ENCODE measurements at places on chromosomes 12 and 14.

DNA sequence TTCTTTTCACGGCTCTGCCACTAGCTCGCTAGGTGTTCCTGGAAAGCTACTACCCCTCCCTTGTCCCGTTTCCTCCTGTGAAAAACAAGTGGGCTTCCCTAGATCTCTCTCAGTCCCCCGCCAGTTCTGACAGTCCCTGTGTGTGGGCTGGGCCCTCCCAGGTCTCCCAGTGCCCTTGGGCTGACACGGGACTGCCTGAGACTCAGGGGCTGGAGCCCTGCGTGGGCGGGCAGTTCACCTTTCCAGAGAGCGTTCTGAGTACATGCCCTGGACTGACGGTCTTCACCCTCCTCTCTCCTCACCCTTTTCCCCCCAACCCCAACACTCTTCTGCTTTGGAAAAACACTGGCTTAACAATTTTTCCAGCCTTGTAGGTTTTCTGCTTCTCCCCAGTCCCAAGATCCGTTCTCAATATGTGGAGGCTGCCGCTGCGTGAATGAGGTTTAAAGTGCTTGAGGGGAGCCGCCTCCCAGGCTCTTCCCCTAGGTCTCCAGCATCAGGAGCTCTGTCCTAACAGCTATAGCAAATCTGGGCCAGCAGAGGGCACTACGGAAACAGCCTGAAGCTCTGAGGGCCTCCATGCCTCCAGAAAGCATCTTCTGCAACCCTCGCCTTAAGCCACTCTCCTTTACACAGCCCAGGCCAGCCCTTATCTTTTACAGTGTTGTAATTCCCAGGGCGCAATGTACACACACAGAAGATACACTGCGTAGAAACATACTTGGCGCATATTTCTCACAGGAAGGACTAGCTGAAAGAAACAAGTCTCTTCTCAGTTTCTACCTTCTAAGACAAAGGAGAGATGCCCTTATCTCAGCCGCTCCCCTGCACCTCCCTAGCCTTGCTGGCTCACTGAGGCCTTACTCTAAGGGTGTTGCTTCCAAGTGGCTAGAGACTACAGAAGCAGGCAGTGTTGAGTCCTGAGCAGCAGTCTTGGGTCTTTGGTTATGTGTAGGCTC lies 10.4 kb upstream of the DCD start:
- no peak for DNase-seq

GRCh38 chr12:74890237-74890599 lies 319.4 kb downstream of the KCNC2 start:
- DNase-seq: no peak

- DNase-seq: peak; percentile 5
Measured at GRCh38 chr12:72264548-72265175, 7.5 kb upstream of the TRHDE start.

- no peak for DNase-seq
Measured at GRCh38 chr12:120079411-120080400, 36.8 kb downstream of the RAB35 start.

DNA sequence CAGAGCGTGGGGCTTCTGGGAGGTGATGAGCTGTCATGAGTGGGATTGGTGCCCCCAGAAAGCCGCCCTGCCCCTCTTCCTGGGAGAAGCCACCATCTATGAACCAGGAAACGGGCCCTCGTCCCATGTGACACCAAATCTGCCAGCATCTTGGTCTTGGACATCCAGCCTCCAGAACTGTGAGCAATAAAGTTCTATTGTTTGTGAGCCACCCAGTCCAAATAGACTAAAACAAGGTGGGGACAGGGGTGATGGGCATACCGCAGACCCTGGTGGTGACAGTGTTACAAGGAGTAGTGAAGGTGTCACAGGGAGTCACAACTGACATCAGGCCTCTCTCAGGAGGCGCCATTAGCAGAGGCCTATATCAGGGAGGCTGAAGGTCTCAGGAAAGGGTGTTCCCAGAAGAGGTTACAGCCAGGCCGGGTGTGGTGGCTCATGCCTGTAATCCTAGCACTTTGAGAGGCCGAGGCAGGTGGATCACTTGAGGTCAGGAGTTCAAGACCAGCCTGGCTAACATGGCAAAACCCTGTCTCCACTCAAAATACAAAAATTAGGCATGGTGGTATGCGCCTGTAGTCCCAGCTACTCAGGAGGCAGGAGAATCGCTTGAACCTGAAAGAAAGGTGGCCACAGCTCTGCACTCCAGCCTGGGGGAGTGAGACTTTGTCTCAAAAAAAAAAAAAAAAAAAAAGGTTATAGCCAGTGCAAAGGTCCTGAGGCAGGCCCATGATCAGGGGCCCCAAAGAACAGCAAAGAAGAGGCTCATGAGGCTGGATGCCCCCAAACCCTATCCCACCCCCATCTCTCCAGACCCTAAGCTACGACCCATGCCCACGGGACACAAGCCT lies 53.0 kb downstream of the NCOR2 start:
- no peak for DNase-seq

DNA sequence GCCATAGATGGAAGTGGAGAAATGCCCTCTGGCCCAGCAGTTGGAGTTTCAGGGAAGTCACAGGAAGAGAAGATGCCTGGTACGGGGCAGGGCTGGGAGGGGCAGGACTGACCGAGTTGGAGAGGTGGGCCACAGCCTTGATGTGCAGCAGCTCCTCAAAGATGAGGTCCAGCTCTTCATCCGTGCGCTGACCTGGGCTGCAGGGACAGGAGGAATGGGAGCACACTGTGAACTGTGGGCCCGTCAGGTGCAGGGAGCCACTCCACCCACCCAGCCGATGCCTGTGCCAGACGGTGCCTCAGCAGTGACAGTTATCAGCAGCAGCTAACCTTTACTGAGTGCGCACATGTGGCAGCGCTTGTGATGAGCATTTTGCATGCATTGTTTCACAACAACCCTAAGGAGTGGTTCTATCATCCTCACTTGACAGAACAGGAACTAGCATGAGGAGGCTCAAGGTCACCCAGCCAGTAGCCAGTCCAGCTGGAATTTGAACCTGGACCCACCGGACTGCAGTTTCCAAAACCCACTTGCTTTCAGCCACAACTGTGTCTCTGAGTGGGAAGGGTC lies 8.4 kb downstream of the RAPGEF3 start:
- no peak for DNase-seq

DNA sequence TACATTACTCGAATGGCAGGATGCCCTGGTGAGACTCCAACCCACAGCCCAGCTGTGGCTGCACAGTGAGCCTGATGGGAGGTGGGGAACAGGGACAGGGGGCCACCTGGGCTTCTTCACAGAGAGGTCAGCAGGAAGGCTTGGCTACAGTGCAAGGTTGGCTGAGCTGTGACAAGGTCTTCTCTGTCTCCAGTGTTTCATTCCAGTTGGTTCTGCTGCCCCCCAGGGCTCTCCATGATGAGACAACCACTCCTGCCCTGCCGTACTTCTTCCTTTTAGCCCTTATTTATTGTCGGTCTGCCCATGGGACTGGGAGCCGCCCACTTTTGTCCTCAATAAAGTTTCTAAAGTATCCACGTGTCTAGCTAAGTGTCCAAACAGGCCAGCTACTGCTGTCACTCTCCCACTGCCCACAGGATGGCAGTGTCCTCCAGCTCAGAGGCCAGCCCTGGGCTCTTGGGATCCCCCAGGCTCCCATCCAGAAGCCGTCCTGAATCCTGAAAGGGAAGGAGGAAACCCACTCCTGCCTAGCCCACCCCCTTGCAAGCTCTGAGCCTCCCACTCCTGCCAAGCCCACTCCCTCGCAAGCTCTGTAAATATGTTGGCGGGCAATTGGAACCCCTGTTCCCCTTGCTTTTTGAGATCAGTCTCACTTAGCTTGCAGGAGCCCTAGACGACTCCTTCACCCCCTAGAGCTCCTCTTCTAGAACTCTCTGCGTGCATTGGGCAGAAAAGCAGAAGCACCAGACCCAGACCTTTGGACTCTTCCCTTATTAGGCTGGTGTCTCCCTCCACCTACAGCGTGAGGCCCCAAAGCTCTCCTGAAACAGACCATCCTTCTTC lies 5.4 kb downstream of the C1QL4 start:
- no peak for DNase-seq

GRCh38 chr12:3308609-3309008 lies 182.4 kb upstream of the PRMT8 start:
- no peak for DNase-seq

DNA sequence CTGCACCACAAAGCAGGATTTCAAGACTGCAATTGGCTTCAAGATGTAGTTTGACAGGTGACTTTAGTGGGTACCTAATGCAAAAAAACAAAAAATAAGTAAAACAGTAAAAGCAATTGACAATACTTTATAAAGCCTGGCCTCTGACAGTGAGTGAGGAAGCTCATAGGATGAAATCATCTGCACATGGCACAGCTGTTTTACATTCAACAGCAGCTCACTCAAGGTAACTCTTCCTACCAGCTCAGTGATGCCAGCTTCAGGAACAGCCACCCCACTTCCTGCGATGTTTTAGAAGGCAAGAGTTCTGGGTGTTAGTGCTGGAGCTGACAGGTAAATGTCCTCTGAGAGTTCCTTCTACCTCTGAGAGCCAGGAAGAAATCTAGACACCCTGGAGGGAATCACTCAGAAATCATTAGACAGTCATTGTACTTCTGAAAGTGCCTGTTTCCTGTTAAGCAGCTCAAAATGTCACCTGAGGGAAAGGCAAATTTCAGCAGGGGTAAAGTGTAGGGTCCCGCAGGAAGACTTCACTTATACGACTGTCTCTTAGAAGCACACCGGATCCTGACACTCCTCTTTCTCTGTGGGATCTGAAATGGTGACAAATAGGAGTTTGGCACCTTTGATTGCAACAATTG lies 99.9 kb downstream of the FOXN3 start:
- no peak for DNase-seq

DNA sequence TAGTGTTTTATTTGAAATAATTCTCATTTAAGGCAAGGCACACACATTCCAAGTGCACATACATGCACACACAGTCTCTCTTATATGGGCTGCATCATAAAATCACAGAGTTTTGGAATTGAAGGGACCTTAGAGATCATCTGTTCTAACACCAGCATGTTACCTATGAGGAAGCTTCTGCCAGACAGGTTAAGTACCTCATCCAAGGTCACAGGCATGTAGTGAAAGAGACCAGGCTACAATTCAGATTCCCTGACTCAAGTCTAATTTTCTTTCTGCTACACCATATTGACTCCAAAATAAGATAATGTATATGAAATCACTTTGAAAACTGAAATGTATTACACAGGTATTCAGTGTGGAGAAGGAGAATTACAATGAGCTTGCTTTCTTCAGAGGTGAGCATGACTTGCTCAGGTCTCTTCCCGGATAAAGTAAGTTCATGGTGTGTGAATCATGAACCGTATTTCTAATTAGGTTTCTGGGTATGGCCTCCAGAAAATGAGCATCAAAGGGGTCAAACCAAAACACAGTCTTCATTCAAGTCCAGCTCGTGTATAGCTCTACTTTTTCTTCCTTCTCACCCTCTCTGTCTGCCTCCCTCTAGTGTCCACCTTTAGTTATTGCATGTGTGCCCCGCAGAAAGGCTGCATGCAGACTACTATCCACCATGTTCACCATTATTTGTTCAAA lies 411.9 kb downstream of the FUT8 start:
- peak; percentile 67 for DNase-seq

DNA sequence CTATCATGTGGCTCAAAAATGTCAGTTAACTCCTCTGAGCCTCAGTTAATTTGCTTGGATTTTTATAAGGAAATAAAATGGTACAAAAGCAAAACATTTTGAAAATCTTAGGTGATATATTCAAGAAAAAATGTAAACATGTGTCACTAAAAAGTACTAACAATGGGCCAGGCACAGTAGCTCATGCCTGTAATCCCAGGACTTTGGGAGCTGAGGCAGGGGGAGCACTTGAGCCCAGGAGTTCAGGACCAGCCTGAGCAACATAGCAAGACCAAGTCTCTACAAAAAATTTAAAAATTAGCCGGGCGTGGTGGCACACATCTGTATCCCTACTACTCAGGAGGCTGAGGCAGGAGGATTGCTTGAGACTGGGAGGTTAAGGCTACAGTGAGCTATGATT lies 25.7 kb downstream of the AQP6 start:
- no peak for DNase-seq

GRCh38 chr12:66188584-66189485 lies at the start of gene IRAK3:
Gene IRAK3 (plus strand): TSS chr12:66189214. CDS start chr12:66189300, 86 bp downstream.
- peak; percentile 37 for DNase-seq

DNA sequence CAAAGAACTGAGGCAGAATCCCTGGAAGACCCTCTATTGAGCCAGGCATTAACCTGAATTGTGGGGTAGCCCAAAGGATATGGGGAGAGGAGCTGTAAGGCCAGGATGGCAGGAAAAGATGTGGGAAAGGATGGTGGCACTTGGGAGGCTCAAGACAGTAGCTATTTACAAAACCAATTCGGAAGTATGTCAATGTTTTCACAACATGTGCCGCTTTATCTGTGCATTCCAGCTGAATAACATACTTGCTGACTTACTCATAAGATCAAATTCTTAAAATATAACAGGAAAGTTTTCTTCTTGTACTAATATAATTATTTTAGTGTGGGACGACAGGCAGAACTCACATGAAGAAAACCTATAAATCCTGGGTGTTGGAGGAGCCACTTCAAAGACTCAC lies 10.6 kb downstream of the BBS10 start:
- no peak for DNase-seq

- DNase-seq: no peak
Measured at GRCh38 chr12:57469296-57470164, 9.9 kb downstream of the GLI1 start.

DNA sequence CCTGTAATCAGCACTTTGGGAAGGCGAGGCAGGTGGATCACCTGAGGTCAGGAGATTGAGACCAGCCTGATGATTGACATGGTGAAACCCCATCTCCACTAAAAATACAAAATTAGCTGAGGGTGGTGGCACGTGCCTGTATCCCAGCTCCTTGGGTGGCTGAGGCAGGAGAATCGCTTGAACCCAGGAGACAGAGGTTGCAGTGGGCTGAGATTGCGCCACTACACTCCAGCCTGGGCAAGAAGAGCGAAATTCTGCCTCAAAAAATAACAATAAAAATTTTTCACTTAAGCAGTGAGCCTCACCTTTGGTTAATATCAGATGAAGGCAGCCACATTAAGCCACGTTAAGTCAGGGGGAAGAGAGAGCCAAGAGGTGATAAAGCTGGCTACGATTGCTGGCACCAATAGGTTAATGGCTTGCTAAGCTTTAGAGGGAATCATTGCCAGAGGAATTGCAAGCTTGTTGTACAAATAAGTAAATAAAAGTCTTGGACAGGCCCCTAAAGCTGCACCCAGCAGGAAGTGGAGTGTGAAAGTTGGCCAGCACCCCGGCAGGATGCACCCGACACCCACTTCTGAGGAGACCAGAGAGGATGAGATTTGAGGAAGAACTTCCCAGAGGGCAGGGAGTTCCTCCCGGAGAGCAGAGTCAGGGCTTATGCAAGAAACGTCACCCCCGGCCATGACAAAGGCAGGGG lies 41.3 kb upstream of the TESC start:
- DNase-seq: no peak

DNA sequence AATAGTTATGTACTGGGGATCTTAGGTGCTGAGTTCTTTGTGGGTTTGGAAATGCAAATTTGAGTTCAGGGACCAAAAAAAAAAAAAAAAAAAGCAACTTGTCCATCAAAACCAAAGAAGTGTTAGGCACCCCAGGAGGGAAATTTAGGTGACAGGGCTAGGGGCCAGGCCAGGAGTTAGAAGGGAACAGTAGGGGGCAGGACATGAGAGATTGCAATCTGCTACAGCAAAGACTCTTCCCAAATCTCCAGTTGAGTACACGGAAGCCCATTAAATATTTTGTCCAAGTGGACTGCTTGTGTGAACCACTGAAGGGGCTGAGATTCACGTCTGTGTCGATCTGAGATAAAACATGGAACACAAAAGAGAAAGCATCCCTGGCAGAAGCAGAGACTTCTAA lies 52.8 kb downstream of the TSPAN19 start:
- DNase-seq: no peak
